ENCODE measurements at places on chromosomes 5 and 9. TPM values are rescaled to one million over a fixed set of nuclear protein-coding genes. Genes with fewer than 3 reads are reported as not detected.
A peak's percentile ranks its signal among the peaks of the same experiment; 100 is the strongest.

GRCh38 chr5:72234265-72234700 is 85.8 kb downstream of the MRPS27 start:
- DNase-seq: no peak

DNA sequence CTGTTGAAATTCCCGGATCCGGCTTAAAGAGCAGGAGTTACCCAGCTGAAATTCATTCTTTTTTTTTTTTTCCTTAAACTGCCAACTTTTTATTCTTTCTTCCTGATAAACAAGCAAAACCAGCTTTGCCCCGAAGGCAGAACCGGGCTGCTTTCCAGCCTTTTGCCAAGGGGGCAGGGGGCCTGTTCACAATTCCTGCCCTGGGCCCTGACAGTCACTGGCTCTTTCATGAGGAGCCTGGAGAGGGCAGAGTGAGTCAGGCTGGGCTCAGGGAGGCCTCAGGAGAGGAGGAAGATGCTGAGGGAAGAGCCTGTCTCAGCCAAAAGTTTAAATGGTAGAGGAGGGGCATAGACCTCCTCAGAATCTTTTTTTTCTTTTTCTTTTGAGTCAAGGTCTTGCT is 4.8 kb downstream of the GLIPR2 start:
- DNase-seq: peak; percentile 65

GRCh38 chr9:105355781-105356180 is 92.1 kb upstream of the FSD1L start:
- DNase-seq: no peak

GRCh38 chr9:124101215-124101968 is 89.8 kb downstream of the LHX2 start:
- DNase-seq: no peak

Gene JAKMIP2
- 2.9 TPM for total RNA-seq

Gene PTPRD
- total RNA-seq: 0.45 TPM

DNA sequence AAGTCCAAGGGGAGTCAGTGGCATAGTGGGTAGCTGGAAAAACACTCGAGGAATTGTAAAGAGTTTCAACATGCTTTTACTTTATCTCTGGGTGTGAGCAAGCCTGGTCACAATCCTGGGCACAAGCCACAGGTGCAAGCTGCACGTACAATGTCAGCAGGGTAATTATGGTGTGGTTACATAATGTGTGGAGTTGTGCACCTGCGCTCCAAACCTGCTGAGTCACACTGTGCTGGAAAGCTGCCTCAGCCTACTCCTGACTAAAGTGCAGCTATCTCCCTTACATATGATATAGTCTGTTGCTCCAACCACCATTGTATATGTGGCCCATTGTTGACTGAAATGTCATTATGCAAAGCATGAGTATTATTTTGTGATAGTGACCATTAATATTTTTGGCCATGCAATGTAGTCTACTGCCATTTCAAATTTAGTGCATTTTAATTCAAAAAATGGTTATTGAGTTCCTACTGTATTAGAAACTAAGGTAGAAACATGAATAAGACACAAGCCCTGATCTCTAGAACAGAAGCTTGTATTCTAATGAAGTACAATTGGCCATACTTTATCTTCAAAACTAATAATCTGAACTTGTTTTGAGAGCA is 160.9 kb upstream of the SLC30A5 start:
- DNase-seq: no peak

DNA sequence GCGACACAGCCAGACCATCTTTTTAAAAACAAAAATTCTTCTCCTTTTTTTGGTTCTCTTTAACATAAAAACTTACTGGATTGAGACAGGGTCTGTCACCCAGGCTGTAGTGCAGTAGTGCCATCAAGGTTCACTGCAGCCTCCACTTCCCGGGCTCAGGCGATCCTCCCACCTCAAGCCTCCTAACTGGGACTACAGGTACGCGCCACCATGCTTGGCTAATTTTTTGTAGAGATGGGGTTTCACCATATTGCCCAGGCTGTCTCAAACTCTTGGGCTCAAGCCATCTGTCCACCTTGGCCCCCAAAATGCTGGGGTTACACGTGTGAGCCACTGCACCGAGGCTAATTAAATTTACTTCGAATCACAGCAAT is 13.8 kb downstream of the HNRNPK start:
- no peak for DNase-seq

DNA sequence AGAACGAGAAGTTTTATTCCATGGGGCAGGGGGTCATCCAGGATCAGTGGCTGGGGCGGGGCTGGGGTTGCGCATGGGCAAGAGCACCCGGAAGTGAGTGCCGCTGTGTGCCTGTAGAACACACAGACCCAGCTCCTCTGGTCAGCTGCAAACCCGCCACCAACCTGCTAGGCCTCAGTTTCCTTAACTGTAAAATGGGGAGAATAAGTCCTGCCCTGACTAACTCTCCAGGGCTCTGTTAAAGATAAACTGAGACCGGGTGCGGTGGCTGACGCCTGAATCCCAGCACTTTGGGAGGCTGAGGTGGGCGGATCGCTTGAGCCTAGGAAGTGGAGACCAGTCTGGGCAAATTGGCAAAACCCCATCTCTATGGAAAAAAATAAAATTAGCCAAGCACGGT is 152.2 kb downstream of the GABBR2 start:
- no peak for DNase-seq

DNA sequence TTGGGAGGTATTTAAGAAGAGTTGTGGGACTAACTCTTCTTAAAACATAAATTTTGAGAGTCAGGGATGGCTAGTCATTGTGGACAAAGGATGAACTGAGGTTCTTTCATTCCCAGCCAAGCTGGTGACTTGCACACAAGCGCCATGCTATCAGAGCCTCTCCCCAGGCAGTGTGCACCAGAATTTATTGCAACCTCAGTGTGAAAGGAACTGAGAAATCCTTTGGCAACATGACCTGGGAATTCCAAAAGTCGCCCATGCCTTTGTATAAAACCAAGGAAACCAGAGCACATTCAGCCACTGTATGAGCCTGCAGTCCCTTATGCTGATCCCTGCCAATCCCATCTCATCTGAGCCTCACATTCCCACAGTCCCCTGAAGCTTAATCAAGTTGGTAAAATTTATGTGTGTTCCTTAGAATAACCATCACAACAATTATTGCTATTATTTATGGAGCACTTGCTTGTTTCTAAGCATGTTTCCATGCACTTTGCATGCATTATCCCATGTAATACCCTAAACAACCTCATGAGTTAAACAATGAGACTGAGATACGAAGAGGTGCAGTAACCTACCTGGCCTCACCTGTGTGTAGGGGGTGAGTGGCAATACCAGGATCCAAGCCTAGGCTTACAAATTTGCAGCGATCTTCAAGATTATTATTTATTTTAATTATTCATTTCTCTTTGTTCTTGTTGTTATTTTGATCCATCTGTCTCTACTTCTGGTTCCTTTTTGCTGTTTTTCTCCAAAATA is 116.4 kb downstream of the NTRK2 start:
- DNase-seq: no peak

Gene BTNL3
- total RNA-seq: 2.2 TPM

GRCh38 chr5:176658817-176659511 is 11.7 kb downstream of the TSPAN17 start:
- DNase-seq: peak; percentile 35

DNA sequence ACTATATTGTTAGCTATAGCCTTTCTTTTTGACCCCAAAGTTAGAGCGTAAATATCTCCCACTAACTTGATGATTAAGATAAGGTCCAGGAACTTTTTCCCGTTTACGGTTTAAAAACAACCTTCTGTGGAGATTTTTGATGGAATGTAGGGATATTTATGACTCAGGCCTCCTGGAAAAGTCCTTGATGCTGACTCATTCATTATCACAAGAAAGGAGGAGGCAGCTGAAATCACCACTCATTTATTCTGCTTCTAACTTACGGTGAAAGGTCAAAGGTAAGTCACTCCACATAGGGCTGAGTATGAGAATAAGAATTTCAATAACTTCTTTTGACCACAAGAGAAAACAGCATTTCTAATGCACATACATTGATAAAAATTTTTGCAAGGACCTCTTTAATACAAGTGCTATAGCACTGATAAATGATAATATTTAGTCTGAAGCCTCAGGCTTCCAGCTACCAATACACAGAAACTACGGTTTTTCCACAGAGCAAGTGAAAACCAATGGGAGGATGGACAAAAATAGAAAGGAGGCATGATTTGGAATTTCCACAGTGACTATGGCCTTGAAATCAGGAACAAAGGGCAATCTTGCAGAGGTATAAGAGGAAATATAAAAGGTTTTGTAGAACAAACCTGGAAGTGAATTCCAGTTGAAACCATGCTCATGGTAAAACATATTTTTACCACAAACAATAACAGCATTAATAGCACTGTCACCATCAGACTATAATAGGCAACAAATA is 146.5 kb downstream of the PPP2R2B start:
- no peak for DNase-seq

DNA sequence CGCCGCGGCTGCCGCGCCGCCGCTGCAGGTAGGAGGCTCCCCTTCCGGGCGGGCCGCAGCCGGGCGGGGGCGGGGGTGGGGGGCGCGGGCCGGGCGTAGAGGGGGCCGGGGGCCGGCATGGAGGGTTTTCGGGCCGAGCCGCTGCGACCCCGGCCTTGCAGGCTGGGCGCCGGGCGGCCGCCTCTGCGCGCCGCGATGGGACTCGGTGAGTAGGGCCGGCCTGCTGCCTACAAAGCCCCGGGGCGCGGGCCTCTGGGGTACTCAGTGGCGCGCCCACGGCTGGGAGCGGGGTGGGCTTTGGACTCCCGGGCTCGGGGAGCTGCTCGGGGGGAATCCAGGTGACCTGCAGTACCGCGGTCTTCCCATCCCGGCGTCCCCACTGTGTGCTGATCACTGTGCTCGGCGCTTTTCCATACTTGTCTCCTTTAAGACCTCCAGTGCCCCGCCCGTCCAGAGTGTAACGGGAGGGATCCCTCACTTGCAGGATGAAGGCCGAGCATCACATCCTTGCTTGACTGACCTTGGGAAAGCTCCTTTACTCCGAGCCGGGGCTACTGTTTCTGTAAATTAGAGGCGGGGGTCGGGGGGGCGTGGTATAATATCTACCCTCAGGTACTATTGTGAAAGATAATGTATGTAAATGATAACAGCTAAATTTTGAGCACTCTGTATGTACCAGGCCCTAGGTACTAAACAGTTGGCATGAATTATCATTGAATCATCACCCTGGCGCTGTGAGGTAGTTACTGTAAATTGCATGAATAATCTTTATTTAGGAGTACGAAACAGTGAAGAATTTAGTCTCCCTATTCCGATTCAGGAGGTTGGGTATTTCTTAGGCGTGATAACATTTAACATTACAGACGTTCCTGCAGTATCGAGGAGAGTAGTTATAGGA is 672 bp downstream of the MSANTD3 start:
- DNase-seq: peak; percentile 35

- DNase-seq: peak; percentile 45
Measured at GRCh38 chr9:97889941-97890887, 32.1 kb downstream of the TRMO start.

Gene PLPPR1
- total RNA-seq: 1.7 TPM

DNA sequence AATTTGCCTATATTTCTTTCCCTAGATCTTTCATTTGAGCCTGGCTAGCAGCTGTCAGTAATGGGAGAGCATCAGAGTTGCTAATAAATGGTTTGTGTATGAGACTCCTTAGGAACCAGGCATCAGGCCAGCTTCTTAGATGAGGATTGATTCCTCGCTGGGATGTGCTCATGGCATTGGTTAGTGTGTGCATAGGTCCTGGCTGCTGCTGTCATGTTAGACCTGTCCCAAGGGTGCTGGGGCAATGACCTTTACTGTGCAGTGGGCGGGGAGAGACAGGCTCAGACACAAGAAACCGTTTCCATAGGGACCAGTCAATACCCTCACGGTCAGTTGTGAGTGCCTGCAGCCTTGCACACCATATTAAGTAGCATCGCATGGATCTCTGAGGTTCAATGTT is 112.3 kb upstream of the NR3C1 start:
- no peak for DNase-seq

- DNase-seq: no peak
Measured at GRCh38 chr9:87062746-87063145, 115.4 kb upstream of the GAS1 start.

DNA sequence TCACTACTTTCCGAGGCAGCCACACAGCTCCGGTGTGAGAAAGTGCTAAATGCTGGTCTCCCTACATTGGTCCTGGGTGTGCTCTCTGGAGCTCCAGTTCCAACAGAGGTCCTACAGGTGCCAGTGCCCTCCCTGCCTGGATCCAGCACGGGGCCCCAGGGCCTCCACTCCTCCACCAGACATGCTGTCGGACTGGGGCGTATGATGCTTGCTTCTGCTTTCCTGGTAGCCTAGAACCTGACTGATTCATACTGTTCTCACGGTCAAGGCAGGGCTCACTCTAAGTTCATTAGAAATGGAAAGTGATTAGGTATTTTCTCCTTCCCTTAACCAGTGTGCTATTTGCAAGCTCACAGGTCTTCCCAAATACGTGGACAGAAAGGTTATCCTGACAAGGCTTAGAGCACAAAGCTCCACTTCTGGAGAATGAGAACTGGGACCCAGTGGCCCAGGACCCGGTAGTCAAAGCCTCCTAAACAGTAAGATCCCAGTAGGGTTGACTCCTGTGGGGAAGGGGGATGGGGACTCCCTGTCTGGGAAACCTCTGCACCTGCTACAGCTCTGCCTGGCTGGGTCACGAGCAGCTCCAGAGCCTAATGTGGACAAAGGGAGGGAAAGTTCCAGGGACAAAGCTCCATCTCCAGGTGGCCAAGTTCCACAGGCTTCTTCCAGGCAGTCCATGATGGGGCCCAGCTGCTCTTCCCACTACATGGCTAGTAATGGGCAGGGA is 98.1 kb downstream of the PAX5 start:
- peak; percentile 9 for DNase-seq

- DNase-seq: no peak
Measured at GRCh38 chr5:81630684-81631083, 120.2 kb downstream of the SSBP2 start.

GRCh38 chr9:74379718-74380117 is 117.4 kb upstream of the RORB start:
- peak; percentile 58 for DNase-seq

Gene PCDHGA3
- 1.1 TPM for total RNA-seq

Gene C5orf52
- total RNA-seq: not detected

- no peak for DNase-seq
Measured at GRCh38 chr5:112013660-112014059, 256.7 kb upstream of the NREP start.

DNA sequence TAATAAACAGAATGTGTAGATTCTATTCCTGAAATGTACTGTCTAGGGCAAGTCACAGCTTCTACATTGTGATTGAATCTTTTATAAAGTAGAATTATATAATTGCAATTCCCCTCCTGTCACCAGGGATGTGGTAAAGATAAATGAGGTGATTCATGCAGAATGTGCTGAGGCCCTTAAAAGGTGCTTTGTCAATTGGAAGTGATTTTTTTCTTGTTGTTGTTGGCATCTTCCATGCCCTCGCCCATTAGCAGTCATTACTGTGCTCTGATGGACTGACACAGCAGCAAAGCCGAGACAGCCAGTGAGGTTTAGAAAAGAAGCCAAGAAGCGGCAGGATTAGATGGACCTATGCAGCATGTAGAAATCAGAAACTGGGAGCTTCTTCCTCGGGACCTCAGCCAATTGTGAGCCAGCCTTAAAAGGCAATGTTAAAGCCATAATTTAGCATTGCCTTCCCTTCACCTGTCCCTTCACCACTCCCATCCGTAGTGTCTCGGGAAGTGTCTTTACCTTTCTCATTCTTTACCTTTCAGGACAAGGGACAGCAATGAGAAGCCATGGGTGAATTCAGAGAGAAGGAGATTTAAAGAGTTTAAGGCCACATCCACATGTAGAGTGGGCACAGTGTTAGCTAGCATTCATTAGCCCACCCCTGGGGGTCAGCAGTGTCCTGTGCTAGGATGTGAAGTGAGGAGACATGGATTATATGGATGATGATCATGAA is 257.8 kb downstream of the PLK2 start:
- DNase-seq: no peak

Data from stomach (tissue), 19 donors.